ENCODE measurements at places on chromosomes 2 and 18. TPM values are rescaled to one million over a fixed set of nuclear protein-coding genes. Genes with fewer than 3 reads are reported as not detected.
A peak's percentile ranks its signal among the peaks of the same experiment; 100 is the strongest.

GRCh38 chr2:129731907-129732629, 247.4 kb upstream of the RAB6C start:
- DNase-seq: no peak
- no peak overlapping the region for H3K27ac ChIP-seq
- H3K27me3 ChIP-seq: peaks cover 2% of the 10 kb centered on the region
- H3K4me1 ChIP-seq: no peaks in the 10 kb centered on the region

- no peaks in the 10 kb centered on the region for H3K36me3 ChIP-seq
- no peak overlapping the region for H3K4me3 ChIP-seq
- no peak for DNase-seq
- H3K27me3 ChIP-seq: no peaks in the 10 kb centered on the region
- H3K4me1 ChIP-seq: no peaks in the 10 kb centered on the region
Measured at GRCh38 chr2:156918410-156918809, 339.1 kb upstream of the GALNT5 start.

- DNase-seq: no peak
- no peaks in the 10 kb centered on the region for H3K27me3 ChIP-seq
- peak overlapping the region; percentile 54 for H3K27ac ChIP-seq
- H3K36me3 ChIP-seq: peaks cover 2% of the 10 kb centered on the region
Measured at GRCh38 chr2:198004173-198004572, 199.8 kb downstream of the PLCL1 start.

Gene SERPINB4
- total RNA-seq: not detected

- no peaks in the 10 kb centered on the region for H3K27me3 ChIP-seq
- no peak overlapping the region for H3K4me3 ChIP-seq
- no peaks in the 10 kb centered on the region for H3K36me3 ChIP-seq
- DNase-seq: no peak
Measured at GRCh38 chr2:48045613-48046012, 139.3 kb upstream of the FBXO11 start.

DNA sequence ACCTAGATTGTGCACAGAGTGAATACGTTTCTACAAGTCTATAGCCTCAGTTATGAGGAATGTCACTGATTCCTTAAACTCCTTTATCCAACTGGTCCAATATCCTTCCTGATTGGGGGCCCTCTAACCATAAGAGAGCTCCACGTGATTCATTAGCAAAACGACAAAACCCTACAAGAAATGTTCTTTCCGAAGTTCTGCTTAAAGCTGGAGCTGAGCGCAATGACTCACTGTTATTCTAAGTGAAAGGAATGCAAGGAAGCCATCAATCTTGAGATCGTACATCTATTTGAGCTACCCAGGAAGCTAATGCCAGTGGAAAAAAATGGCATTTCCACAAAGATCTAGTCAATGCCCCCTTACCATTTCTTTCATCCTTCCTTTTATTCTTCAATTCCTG, 354.9 kb upstream of the CDH20 start:
- no peak overlapping the region for H3K27ac ChIP-seq
- no peak overlapping the region for H3K4me3 ChIP-seq
- no peaks in the 10 kb centered on the region for H3K4me1 ChIP-seq
- no peaks in the 10 kb centered on the region for H3K36me3 ChIP-seq
- DNase-seq: no peak

DNA sequence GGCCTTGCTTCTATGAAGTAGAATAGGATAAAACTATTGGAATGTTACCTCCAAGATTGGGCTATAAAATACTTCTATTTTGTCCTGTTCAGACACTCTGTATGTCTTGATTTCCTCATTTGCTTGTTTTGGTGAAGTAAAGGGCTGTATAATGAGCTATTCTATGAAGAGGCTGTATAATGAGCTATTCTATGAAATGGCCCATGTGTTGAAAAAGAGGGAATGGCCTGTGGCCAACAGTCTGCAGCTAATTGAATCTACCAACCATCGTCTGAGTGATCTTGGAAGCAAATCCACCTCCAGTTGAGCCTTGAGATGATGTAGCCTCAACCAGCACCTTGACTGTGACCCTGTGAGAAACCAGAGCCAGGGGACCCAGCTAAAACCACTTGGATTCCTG, 3.8 kb upstream of the SGPP2 start:
- peaks cover 22% of the 10 kb centered on the region for H3K4me1 ChIP-seq
- peaks cover 38% of the 10 kb centered on the region for H3K27me3 ChIP-seq
- H3K36me3 ChIP-seq: peaks cover 7% of the 10 kb centered on the region
- no peak overlapping the region for H3K4me3 ChIP-seq
- DNase-seq: no peak

DNA sequence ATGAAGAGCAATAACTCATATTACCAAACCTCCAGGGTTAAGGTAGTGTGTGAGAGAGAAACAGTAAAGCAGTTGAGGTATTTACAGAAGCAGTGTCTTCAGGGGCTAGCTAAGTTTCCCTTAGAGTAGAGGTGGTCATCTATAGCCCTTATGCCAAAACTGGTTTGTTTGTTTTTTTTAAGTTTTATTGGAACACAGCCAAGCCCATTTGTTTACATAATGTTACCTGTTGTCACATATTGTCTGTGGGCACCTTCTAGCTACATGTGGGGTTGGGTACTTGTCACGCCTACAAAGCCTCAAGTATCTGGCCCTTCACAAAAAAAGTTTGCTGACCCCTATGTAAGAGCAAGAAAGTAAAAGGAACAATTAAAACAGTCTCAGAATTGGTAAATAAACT, 39.4 kb downstream of the ACTR2 start:
- peaks cover 32% of the 10 kb centered on the region for H3K36me3 ChIP-seq
- DNase-seq: no peak

GRCh38 chr18:74784752-74785151, 187.1 kb downstream of the ZNF407 start:
- no peak for DNase-seq
- H3K36me3 ChIP-seq: peaks cover 12% of the 10 kb centered on the region
- no peak overlapping the region for H3K27ac ChIP-seq
- no peaks in the 10 kb centered on the region for H3K4me1 ChIP-seq
- no peaks in the 10 kb centered on the region for H3K27me3 ChIP-seq

Gene SLC5A7
- not detected for total RNA-seq

- no peak overlapping the region for H3K27ac ChIP-seq
- H3K4me3 ChIP-seq: no peak overlapping the region
- H3K27me3 ChIP-seq: no peaks in the 10 kb centered on the region
- H3K36me3 ChIP-seq: peaks cover 28% of the 10 kb centered on the region
Measured at GRCh38 chr2:195683174-195683573, 26.1 kb downstream of the SLC39A10 start.

- DNase-seq: no peak
- no peak overlapping the region for H3K4me3 ChIP-seq
- H3K4me1 ChIP-seq: no peaks in the 10 kb centered on the region
- no peaks in the 10 kb centered on the region for H3K27me3 ChIP-seq
- no peaks in the 10 kb centered on the region for H3K36me3 ChIP-seq
Measured at GRCh38 chr2:211868996-211869533, 669.5 kb downstream of the ERBB4 start.

Measured in activated naive CD4-positive, alpha-beta T cell treated with anti-CD3 and anti-CD28 coated beads for 36 hours (primary cell).